AML-193 (cell line): ENCODE measurements at places on chromosomes 7 and 10.

DNA sequence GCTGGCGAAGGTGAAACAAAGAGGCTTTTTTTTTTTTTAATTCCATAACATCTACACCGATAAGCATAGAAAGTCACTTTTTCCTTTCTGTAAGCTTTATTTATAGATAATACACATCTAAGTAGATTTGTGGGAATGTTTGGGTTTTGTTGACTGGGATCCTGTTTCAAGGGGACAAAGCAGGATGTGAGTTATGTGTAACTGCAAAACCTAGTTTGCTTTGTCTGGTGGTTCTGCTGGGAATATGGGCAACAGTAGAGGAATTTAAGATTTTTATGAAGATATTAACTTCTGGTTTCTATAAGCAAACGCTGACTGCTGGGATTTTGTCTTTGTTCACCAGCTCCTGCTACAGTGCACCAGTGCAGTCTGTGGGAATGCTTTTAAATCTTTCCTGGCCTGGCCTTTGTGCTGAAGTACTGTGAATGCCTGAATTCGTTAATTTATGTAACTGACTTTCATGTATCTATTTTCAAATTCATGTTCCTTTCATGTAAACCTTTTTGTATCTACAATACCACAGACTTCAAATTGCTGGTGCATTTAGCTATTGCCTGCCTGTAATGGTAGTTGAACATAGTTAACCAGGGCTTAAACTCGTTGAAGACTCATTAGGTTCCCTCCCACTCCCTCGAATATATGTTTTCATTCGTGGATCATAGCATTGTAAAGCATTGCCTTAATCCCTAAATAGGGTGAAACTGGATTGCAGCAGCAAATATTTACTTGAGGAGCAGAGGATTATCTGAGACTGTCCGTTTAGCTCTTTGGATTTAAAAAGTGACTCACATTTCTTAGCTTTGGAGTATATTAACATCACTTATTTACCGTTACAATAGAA is 1.5 kb downstream of the KLHL7 start:
- no peak for DNase-seq

DNA sequence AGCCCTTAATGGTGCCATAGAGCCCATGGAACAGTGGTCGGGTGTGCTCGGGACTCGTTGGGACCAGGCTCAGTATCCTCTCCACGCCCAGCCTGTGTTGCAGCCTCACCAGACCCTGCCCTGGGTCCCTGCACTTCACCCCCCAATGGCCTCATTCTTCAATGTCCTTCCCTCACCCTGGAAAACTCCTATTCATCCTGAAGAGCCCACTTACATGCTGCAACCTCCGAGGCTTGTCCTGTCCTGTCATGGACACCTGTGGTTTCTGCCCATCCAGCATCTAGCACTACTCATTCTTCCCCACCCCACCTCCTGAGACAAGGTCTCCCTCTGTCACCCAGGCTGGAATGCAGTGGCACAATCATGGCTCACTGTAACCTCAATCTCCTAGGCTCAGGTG is 7.7 kb downstream of the MMD2 start:
- no peak for DNase-seq

DNA sequence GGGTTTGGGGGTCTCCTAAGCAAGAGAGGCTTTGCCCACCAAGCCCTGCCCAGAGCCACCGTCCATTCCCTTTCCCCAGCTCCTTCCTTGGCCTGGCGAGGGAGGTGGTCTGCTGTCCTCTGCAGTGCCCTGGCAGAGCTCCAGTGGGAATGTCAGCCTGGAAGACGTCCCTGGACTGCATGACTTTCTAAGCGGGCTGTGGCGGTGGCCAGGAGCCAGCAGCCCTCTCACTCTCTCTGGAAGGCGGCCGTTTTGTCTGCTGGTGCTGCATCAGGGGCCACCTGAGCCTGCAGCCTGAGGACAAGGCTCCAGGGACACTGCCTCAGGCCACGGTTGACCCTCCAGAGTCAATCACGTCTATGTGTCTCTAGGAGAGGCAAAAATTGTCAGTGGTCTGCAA is 271.0 kb downstream of the SKAP2 start:
- no peak for DNase-seq

DNA sequence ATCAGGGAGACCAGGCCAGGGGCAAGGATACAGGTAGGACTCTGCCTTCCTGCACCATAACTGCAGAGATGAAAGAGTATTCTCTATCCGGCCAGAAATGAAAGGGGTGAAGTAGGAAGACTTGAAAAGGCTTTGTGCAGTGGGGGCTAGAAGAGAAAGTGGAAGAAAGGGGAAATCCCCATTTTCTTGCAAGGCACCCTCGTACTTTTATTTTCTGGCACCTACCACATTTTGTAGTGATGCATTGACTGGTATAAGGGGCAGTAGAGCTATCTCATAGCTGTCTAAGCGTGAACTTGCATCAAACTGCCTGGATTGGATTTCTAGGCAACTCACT is 752 bp upstream of the CAMK2G start:
- DNase-seq = no peak

- DNase-seq = no peak
Observed at GRCh38 chr7:105246679-105247078, 142.0 kb downstream of the SRPK2 start.

DNA sequence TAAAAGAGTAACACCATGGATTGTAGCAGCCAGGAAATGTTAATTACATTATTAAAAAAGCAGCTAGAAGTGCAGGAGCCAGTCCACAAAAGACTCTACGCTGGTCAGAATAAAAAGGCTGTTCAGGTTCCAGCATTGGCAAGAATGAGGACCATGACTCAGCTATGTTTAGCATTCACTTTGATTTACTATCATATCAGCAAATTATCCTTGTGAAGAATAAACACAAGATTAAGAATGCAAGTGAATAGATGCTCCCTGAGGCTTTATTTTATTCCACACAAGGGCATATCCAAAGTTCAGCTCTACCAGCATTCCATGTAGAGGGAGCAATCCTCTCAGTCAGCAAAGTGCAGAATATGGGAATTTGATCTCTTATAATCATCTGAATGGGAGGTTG is 13.6 kb downstream of the DGKB start:
- DNase-seq = no peak

DNA sequence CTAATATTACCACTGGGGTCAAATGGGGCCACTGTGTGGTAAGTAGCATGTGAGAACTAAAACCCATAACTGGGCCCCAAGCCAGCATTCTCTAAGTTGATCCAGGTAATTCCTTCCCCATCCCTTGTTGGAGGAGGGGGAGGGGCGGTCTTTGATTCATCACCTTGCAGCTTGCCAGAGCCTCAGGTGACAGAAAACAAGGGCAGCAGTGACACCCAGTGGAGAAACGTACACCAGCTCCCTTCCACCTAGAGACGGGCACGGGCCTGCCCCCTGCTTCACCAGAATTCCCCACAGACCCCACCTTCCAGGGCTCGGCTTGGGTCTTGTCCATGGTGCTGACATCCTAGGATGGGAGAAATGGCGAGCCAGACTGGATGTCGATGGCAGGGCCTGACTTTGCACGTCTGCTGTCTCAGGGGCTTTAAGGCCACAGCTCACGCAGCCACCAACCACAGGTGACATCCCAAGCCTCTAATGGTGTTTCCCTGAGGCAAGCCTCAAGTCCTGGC is 102.0 kb downstream of the STRA8 start:
- DNase-seq = no peak

- no peak for DNase-seq
Observed at GRCh38 chr7:28573059-28573553, 160.8 kb downstream of the CREB5 start.

- no peak for DNase-seq
Observed at GRCh38 chr7:24835643-24836042, 78.4 kb upstream of the GSDME start.

DNA sequence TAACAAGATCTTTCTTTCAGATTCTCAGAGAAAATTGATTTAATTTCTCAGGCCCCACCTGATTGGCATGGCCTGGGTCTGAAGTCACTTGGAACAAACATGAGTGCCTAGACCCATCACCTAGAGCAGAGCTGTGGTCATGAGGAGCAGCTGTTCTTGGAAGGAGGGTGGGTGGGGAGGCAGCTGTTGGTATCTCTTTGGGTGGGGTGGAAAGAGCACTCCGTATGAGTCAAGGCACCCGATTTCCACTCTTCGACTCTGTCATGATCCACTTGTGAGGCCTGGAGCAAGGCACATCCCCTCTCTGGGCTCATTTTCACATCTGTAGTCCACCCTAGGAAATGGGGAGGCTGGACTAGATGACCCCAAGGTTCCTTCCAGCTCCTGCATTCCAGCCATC is 156.7 kb downstream of the C10orf105 start:
- no peak for DNase-seq

DNA sequence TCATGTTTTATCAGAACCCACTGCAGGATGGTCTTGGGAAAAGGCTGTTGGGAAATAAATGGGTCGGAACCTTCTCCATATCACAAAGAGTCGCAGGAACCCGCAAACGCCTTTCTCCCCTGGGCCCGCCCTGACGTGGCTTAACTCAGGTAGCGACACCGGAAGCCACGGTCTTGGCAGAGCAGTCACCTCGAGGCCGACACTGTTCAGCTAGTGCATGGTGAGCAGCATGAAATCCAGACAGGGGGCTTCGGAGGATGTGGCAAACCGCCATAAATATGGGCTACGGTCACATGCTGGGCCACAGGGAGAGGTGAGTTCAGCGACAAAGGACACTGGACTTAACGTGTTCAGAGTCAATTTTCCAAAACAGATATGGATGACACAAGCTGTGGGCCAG is 421.9 kb downstream of the PTPRN2 start:
- no peak for DNase-seq

DNA sequence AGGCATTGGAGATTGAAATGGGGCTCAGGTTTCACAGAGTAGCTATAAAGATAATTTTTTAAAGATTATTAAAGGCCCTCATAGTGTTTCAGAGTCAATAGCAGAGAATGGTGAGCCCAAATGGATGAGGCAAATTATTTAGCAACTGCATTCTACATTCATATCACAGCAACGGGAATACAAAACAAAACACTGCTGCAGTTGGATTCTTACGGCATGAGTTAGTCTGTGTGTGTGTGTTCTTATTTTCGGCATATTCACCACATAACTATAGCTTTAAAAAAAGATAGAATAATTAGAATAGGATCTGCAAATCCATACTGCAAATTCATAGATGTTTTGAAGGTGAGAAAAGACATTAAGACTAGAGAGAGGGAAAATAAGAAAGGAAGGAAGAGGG is 66.0 kb downstream of the SUGCT start:
- no peak for DNase-seq

DNA sequence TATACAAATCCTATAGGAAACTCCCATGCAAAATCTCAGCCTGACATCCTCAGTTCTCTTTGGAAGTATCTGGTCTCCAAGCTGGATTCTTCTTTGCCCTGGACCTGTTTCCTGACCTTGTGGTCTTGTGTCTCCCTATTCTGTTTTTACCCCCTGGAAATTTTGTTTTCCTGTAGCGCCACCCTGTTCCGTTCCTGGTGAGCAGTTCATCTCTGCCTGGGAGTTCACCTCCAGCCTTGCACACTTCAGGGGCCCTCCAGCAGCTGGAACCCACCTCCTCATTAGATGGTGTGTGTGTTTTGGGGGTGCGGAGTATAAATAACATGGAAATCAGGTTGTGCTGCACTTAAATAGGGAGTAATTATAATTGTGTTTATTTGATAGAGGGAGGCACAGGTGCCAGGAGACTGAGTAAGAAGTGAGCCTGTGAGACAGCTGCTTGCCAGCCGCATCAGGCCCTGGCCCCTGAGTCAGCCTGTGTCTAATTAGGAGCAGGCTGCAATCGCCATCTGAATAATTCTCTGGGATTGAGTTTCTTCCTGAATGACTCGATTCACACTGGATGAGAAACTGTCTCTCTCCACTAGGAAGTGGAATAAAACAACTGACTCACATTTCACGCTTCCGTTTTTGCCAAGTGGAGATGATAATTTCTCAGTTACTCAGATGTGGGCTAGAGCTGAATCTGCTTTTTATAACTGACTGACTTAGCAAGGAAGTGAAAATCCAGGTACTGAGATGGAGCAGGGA is 69.4 kb upstream of the HECTD2 start:
- DNase-seq = no peak

DNA sequence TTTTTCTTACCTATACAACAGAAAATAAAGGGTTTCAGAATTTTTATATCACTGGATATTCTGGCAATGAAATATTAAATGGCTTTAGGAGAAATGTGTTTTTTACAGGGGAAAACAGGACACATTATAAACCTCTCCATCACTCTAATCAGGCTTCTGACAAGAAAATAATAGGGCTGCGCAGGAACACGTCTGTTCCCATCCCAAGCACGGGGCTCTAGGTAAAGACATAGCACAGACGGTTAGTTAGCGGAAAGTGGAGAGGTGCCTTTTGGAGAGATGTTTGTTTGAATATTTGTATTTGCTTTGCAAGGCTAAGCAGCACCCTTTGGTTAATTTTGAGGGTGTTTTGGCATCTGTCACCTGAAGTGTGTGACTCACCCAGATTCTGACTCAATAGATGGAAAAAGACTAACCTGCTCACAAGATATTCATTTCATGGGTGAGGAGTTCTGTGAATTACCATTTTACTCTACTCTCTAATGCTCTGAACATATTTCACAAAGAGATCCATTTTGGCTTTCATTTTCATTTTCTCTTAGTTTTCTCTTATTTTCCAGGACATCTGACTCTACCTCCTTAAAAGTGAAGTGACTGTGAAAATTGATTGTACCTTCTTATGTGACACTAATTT is 174.5 kb upstream of the AKR1E2 start:
- DNase-seq = no peak

- peak; percentile 24 for DNase-seq
Observed at GRCh38 chr10:6647811-6648526, 67.9 kb upstream of the PRKCQ start.

GRCh38 chr7:116100626-116101025 is 70.1 kb upstream of the TFEC start:
- no peak for DNase-seq

DNA sequence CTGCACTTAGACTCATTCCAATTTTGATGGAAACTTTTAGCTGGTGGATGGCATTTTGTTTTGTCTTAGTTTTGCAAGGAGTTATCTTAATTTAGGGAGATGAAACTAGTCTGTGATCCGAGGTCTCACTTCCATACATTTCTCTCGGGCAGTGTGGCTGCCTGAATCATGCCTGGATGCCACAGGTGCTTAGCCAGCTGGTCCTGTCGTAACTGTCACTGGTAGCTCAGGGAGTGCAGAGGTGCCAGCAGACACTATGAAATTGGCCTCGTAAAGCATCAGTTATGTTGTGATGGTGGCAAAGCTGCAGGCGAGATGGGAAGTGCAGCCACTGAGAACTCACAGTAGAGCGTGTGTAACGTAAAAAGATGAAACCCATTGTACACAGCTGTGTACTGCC is 74.9 kb downstream of the EGFR start:
- DNase-seq = no peak
